ENCODE measurements at places on chromosomes 1 and 21.

- DNase-seq = no peak
Measured at GRCh38 chr1:20658166-20658915, 2.8 kb downstream of the DDOST start.

- peak; percentile 51 for DNase-seq
Measured at GRCh38 chr21:35217504-35218060, 168.5 kb upstream of the RUNX1 start.

- no peak for DNase-seq
Measured at GRCh38 chr1:37533317-37534093, 18.9 kb upstream of the MEAF6 start.

DNA sequence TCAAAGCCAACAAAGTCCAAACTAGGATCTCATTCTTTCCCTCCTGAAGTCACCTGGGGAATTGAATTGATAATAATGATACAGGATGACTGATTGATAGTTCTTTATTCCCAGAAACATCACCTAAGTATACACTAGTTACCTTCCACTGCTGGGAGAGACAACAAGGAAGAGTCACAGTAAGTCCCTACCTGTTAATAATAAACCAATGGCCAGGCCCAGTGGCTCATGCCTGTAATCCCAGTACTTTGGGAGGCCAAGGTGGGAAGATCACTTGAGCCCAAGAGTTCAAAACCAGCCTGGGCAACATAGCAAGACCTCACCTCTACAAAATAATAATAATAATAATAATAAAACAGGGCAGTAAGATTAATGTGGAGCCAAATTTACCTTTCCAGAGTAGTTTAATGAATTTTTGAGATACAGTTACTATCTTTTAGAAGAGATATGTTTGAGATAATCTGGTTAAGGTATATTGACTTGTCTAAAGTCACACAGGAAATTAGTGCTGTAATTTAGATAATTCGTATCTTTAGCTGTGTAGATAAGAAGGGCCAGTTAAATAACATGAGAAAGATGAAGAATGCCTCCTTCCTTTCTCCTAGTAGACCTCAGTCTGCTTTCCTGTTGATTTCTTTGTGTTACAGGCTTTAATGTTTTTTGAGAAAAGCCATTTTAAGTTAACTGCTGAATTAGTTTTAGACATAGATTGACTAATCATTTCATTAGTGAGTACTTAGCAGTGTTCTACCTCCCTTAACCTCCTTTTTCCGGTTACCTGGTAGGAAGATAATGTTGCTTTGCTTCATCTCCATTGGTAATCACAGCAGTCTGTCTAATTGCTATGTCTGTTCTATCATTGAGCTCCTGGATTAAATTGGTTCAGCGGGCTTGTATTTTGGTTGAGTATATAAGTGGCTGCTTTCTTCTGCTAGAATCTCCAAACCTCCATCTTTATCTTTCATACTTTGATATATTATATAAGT is 22.0 kb downstream of the SMAP2 start:
- DNase-seq = no peak
